Fibroblast of skin of left quadriceps (primary cell): ENCODE measurements at places on chromosomes 12 and 14.

DNA sequence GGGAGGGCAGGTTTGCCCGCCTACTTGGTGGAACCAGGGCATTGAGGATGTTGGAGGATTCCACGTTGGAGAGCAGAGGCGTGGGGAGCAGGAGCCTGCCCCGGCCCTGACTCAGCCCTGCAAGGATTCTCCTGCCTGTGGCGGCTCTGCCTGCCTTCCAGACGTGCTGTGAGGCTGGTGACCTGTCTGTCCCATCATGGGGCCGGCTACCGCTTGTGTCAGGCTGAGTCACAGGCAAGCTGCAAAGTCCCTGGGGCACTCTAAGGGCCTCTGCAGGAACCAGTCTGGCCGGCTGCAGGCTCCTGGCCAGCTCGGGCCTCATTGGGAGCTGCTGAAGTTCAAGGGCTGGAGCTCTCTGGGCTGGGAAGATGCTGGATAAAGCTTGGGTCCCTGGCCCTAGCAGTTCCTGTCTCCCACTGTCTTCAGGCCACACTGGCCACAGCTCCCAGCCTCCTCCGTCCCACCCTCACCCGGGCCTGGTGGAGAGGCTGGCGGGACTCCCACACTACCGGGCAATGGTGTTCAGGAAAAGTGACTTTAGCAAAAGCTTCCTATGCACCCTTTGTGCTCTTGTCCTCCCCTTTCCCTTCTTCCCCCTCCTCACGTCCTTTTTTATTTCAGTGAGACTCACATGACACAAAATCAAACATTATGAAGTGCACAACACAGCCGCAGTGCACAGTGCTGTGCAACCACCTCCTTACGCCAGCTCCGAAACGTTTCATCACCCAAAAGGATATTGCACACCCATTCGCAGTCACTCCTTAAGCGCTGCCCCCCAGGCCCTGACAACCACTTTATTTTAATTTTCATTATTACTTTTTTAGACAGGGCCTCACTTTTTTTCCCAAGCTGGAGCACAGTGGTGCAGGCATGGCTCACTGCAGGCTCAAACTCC is 22.0 kb upstream of the ULK1 start:
- DNase-seq = no peak

DNA sequence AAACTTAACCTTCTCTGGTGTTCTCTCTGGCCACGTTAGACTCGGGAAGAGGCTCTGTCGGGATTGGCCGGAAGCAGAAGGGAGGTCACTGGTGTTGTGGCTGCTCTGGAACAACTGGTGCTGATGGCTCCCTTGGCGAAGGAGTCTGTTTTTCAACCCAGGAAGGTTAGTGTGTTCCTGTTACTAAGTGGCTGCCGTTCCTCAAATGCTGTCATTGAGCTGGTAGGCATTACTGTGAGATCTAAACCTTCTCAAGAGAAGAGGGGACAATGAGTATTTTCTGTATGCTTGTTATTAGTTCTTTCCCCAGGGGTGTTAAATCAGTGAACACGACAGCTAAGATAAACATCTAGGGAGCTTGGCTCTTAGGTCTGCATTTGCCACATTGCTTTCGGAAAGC is 18.3 kb downstream of the POP5 start:
- DNase-seq = no peak

DNA sequence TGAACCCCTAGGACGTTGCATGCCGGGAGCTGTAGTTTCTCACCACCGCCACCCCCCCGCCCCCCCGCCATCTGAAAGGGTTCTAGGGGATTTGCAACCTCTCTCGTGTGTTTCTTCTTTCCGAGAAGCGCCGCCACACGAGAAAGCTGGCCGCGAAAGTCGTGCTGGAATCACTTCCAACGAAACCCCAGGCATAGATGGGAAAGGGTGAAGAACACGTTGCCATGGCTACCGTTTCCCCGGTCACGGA is 501 bp upstream of the HSP90B1 start:
- DNase-seq = no peak

DNA sequence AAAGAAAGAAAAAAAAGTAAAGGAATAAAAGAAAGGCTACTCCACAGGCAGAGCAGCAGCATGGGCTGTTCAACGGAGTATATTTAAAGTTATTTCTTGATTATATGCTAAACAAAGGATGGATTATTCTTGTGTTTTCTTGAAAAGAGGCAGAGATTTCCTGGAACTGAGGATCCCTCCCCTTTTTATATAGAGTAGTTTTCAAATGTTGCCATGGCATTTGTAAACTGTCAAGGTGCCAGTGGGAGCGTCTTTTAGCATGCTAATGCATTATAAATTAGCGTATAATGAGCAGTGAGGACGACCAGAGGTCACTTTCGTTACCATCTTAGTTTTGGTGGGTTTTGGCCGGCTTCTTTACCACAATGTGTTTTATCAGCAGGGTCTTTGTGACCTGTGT is 383.0 kb downstream of the PCNX1 start:
- no peak for DNase-seq

DNA sequence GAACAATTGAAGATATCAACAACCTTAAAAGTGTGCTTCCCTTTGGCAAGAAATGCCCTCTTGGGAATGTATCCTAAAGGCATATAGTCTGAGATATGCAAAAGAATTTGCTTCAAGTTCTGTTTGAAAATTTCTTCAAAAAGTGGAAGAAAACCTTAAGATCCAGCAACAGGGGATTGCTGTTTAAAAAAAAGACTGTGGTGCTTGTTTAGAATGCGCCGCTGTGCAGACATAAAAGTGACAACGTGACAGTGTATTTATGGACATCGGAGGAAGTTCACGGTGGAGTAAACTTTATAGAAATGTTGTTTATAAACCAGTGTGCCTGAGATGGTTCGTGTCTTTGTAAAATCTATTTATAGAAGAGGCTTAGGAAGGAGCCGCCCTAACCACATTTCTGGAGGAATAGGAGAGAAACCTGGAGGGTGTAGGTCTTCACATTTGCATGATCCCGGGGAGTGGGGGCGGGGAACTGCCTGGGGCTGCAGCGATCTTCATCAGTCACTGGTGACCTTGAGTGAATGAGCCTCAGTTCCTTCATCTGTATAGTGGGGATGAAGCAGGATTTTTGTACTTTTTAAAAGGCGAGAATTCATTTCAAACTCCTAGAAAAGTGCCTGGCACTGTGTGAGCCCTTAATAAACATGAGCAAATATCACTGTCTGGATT is 27.5 kb downstream of the ADGRD1 start:
- no peak for DNase-seq

- DNase-seq = no peak
Measured at GRCh38 chr14:22980672-22981089, 1.7 kb downstream of the AJUBA start.
